Effector memory CD8-positive, alpha-beta T cell (primary cell): ENCODE measurements at places on chromosomes 16 and 17.

- DNase-seq: no peak
Measured at GRCh38 chr17:59762049-59762823, 54.8 kb downstream of the VMP1 start.

DNA sequence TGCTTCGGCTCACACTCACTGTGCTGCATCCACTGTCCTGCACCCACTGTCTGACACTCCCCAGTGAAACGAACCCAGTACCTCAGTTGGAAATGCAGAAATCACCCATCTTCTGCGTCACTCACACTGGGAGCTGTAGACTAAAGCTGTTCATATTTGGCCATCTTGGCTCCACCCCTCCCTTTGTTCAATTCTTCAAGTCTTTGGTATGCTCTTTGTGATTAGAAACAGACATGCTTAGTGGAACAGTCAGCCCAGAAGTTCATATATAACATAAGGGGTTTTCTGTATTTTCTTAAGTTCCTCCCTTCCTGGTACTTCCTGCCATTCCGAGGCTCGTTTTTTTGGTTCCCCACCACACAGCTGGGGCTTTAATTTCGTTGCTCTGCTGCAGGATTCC is 398.5 kb upstream of the DYNLRB2 start:
- no peak for DNase-seq

DNA sequence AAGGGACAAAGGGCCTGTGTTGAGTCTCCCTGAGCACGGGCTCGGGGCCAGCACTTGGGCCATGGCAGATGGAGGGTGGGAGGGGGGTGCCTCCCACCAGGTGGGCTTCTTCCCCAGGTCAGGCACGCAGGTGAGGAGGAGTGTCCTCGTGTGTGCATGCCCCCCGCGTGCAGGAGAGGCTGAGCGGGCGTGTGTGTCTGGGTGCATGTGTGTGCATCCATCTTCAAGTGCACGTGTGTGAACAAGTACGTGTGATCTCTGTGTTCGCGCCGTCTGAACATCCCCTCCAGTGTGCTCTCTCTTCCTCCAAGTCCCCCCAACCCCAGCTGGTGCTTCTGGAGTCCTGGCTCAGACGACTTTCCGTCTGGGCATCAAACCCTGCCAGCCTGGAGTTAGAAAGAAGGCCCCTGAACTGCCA is 2.7 kb upstream of the ZG16B start:
- no peak for DNase-seq

- DNase-seq: no peak
Measured at GRCh38 chr17:14452856-14453255, 152.0 kb downstream of the HS3ST3B1 start.

DNA sequence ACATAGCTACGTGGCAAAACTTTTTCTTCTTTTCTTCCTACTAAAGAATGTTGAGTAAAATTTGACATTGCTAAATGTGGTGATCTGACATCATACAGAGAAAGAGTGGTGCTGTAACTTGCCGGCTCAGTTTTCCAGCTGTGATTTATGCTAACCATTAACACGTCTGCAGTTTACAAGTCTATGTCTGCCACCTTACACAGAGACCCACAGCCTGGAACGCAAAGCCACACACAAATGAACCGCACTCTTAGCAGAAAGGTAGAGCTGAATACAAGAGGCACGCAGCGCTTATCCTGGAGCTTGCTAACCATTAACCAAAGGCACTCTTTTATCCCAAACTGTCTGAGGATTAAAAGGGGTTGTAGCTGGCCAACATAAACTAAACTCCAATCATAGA is 31.9 kb downstream of the CACNG1 start:
- DNase-seq: no peak

GRCh38 chr16:88424587-88425235 is 28.4 kb upstream of the ZFPM1 start:
- no peak for DNase-seq
